ENCODE measurements at places on chromosomes 3 and 15.

DNA sequence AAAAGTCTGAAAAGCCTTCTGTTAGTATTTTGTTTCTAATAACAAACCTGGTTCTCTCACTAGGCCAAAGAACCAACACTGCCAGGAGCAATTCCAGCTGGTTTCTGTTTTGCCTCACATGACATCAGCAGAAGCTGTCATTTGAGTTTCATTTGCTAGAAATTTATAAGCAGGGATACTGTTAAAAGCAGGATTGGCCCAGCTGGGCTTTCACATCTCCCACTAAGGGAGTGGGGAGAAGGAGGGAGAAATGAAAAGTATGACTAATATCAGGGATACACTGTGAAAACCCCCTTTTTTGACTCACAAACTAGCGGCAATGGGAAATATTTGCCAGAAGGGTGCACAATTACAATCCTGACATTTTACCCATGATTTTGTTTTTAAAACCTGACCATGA lies 5.3 kb downstream of the CCDC80 start:
- peak; percentile 65 for DNase-seq

- no peak for DNase-seq
These were observed 40.8 kb upstream of the FILIP1L start for GRCh38 chr3:100155128-100155527.

- peak; percentile 17 for DNase-seq
These were observed 576.3 kb upstream of the NECTIN3 start for GRCh38 chr3:110495201-110495927.

DNA sequence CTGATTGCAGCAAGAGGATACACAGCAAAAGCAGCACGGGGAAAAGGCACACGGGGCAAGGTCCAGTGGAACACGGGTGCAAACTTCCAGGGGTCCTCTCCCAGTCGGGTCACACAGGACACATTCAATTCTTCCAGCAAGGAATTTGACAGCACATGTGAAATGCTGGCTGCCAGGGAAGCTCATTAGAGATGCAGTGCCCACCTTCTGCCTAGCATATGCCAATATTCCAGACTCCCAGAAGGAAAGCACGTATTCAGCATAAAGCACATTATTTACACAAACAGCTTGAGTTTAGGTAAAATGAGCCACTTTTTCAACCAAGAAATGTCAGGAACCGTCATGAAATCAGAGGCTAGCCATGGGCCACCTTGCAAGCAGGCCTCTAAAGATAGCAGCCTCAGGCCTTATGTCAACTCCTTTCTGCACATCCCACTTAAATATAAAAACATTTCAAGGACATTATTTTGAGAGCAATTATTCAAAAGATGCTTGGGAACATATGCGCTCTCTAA lies 19.3 kb downstream of the MYO5C start:
- no peak for DNase-seq

DNA sequence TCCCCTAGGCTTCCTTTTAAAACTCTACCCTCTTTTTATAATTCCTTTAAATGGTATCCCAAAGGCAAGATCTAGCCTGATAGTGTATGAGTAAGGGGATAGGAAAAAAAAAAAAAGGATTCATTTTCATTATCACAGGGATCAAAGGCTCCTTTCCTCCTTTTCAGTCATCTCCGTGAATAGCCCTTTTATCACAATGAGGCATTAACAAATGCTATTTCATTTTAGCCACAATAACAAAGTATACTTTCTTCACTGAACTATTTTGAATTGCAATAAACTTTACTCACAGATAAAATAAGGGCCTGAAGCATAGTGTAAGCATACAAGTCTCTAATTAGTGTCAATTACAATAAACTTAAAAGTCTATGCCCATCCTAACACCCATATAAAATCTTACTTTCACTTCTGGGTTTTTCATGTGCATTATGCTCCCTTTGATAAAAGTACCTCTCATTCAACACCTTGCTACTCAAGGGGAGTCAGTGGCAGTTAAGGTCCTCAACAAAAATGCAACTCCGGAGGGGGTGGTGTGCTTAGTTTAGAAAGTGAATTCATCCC lies 8.6 kb downstream of the HIGD1A start:
- no peak for DNase-seq

DNA sequence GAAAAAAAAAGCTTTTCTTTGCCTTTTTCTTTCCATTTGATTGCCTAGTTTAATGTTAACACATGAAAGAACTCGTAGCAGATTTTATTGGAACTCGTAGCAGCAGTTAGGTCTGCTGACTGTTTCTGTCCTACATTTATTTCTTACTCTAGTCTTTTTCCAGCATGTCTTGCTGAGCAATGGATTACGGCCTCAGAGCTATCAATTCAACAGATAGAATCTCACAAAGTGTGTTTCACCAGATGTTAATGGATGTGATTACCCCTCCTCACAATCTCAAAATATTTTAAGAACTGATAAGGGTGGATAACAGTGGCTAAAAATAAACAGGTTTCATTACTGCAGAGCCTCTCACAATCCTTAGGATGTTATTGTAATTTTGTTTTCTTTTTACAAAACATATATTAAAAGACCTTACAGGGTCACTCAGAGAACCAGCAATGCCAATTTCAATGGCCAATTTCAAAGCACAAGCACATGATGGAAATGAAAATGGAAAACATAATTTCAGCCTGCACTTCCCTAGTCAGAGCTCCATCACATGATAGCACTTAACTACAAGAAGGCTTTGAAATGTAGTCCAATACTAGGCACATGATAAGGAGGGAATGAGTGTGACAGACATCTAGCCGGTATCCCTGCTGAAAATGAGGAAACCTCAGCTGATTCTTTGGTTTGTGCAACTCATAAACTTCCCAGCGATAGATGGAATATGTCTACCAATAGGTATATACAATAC lies 838.1 kb upstream of the SEMA6D start:
- DNase-seq, result no peak

DNA sequence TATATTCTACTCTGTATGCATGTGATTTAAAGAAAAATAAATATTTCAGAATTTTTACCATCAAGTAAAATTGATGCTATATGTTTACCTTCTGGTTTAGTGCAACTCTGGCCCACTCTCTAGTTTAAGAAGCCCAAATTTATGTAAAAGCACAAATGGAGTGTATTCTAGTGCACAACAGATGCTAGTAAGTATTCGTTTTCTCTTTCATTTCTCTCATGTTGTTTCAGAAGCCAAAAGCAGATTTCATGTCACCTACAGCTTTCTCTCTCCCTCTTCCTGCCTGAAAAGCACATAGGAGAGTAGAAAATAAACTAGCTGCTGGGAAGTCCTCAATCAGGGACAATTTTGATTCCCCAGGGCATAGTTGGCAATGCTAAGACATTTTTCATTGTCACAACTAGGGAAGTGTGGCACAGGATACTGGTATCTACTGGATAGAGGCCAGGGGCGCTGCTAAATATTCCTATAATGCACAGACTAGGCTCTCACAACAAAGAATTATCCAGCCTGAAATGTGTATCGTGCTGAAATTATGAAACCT lies 147.4 kb upstream of the ARHGEF26 start:
- no peak for DNase-seq

- DNase-seq, result peak; percentile 2
These were observed 153.4 kb downstream of the CBLB start for GRCh38 chr3:105715372-105715771.

DNA sequence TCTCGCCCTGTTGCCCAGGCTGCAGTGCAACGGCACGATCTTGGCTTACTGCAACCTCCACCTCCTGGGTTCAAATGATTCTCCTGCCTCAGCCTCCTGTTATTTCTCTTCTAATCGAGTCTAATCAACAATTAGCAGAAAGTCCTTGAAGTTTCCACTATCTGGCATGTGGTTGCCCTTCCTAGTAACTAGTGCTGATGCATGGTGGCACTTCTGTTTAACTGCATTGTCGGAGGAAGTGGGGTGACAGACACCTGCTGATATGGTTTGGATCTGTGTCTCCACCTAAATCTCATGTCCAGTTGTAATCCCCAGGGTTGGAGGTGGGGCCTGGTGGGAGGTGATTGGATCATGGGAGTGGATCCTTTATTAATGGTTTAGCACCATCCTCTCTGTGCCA lies 9.2 kb downstream of the CRTAP start:
- no peak for DNase-seq

- no peak for DNase-seq
These were observed 70.5 kb downstream of the ZNF609 start for GRCh38 chr15:64530918-64531317.

- no peak for DNase-seq
These were observed 30.1 kb downstream of the POPDC2 start for GRCh38 chr3:119630128-119630879.

GRCh38 chr15:97706059-97706458 lies 254.4 kb upstream of the ARRDC4 start:
- DNase-seq, result no peak

- no peak for DNase-seq
These were observed 12.4 kb upstream of the ZMAT3 start for GRCh38 chr3:179083977-179084376.

DNA sequence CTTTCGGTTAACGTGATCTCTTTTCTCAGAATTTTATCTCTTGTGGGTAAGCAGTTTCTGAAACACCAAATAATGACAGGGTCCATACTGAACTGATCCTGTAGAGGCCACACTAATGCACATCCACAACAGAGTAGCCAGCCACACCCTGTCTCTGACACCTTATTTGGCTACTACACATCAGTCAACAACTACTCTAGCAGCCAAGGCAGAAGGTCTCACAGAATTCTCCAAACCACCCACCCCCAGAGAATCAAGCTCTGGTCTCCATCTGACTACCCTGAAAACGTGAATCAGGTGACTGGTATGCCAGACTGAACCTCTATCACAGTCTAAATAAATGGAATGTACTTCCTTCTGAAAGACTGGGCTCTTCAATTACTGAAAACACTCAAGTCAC lies 38.0 kb downstream of the EDC3 start:
- no peak for DNase-seq

GRCh38 chr3:4852780-4853748 lies 126.2 kb upstream of the BHLHE40 start:
- DNase-seq, result no peak

DNA sequence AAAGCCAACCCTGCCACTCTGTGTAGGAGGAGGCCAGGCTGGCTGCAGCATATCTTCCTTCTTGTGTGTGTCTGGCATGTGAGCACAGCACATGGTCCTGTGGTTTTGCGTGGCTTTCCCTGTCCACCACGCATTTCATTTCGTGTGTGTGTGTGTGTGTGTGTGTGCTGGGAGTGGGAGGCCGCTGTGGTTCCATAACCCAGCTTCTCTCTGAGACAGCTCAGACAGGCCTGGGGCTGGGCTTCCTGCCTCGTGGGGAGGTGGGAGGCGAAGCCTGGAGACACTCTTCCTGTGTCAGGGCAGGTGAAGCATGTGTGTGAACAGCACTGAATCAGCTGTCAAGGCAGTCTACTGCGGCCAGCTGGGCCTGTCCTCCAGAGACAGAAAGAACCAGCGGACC lies 16.0 kb upstream of the MRPS22 start:
- no peak for DNase-seq

DNA sequence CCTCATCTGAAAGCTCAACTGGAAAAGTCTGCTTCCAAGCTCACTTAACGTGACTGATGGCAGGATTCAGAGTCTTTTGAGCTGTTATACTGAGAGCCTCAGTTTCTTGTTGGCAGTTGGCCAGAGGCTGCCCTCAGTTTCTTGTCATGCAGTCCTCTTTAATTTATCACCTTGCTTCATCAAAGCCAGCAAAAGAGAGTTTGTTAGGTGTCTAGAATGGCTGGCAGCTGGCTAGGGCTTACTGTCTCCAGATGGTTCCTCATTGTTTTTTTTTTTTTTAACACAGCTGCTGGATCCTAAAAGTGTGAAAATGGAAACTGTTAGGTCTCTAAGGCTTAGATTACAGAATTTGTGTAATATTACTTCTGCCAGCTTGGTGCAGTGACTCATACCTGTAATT lies 310.6 kb downstream of the PDCD6IP start:
- DNase-seq, result no peak

GRCh38 chr3:117651246-117651645 lies 941.7 kb downstream of the TUSC7 start:
- DNase-seq, result no peak

DNA sequence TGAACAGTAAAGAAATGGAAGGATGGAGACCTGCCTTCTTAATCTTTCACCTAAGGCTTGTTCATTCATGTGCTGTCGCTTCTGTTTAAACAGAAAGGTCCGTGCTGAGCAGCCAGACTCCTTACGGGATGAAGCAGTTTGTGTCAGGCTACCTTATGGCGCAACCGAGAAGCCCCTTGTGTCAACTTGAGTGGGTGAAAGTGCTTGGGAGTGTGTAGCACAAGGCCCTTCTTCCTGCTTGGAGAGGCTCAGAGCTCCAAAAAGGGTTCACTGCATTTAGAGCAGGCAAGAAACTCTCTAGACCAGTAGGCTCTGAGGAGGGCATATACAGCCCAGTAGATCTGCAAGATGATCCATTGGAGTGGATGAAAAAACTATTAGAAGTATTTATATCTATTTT lies 16.0 kb downstream of the CAPN3 start:
- no peak for DNase-seq

DNA sequence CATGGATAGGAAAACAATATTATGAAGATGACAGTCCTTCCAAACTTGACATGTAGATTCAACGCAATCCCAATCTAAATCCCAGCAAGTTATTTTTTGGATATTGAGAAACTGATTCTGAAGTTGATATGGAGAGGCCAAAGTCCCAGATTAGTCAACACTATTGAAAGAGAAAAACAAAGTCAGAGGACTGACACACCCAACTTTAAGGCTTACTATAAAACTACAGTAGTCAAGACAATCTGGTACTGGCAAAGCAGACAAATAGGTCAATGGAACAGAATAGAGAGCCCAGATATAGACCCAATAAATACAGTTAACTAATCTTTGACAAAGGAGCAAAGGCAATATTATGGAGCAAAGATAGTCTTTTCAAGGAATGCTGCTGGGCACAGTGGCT lies 119.2 kb upstream of the ASB14 start:
- DNase-seq, result no peak

DNA sequence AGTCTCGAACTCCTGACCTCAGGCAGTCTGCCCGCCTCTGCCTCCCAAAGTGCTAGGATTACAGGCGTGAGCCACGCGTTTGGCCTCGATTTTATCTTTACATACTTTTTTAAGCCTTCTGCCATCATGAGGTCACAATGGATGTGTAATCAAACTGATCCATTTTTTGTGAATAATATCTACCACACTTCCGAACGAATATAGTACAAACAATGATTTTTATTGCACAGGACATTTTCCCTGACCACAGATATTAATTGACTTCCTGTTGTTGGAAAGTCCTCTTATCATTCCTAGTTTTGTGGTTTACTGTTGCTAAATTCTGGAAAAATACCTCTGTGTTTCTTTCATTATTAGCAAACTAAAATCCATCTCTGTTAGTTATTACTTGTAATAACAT lies 68.9 kb downstream of the MINDY2 start:
- DNase-seq, result no peak

DNA sequence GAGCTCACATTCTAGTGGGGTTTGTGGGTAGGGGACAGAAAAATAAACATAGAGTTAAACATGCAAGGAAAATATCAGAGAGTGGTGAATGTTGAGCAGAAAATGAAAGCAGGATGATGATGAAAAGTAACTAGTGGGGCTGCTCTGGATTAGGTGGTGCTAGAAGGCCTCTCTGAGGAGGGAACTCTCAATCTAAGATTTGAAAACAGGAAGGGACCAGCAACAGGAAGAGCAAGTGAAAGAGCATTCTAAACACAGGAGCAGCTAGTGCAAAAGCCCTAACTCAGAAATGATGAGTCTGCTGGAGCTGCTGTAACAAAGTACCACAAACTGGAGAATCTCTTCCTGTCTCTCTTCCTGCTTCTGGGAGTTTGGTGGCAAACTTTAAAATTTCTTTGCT lies 468.6 kb upstream of the AGTR1 start:
- DNase-seq, result no peak

Data from A172 (cell line).